ENCODE measurements at places on chromosomes 3 and 15.

- no peak for DNase-seq
Measured at GRCh38 chr3:39398700-39399099, 7.8 kb upstream of the RPSA start.

- no peak for DNase-seq
Measured at GRCh38 chr3:177307391-177307790, 110.1 kb upstream of the TBL1XR1 start.

DNA sequence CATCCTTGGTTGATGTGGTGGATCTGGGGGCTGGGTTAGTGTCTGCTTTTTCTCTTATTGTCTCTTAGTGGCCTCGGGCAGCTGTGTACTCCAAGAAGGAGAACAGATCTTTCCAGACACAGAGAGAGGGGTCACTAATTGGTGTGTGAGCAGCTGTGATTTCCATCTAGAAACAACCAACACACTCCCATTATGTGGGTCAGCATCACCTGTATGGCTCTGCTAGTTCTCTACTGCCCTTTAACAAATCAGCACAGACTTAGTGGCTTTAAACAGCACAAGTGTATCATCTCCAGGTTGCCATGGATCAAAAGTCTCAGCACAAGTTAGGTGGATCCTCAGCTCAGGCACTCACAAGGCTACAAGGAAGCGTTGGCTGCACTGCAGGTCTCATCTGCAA is 156.8 kb downstream of the LRTM1 start:
- no peak for DNase-seq

DNA sequence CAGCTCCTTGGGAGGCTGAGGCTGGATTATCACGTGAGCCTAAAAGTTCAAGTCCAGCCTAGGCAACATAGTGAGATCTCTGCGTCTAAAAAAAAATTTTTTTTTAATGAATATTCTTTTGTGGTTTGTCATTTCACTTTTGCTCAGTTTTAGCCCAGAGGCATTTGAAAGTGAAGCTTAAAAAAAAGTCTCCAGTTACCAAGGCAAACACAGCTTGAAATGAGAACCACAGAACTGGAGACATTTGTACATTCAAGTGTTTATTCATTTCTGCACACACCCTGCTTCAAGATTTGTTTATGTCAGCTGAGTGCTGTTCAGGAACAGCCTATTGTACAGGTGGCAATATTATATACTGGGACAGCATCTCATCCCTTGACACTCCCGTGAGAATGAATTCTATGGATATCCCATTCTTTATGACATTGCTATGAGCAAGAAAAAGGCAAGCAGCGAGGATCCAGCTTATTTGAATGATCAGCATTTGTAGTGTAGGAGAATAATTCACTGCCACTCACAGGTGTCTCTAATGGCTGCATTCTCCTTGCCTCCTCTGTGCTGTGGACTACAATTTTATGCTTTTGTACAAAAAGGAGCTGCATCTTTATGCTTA is 444.8 kb upstream of the GRM7 start:
- DNase-seq, result no peak
